Stimulated activated naive CD4-positive, alpha-beta T cell treated with Interleukin-2 at 50 U/mL for 16 hours (primary cell): ENCODE measurements at places on chromosomes 2 and 18.

DNA sequence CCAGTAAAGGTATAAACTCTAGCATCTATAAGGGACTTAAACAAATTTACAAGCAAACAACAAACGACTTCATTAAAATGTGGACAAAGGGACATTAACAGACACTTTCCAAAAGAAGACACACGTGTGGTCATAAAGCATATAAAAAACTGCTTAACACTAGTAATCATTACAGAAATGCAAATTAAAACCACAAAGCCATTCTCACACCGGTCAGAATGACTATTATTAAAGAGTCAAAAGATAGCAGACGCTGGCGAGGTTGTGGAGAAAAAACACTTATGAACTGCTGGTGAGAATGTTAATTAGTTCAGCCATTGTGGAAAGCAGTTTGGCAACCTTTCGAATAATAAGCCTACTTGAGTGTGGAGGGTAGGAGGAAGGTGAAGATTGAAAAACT, 217.1 kb upstream of the DLGAP1 start:
- no peak for DNase-seq

DNA sequence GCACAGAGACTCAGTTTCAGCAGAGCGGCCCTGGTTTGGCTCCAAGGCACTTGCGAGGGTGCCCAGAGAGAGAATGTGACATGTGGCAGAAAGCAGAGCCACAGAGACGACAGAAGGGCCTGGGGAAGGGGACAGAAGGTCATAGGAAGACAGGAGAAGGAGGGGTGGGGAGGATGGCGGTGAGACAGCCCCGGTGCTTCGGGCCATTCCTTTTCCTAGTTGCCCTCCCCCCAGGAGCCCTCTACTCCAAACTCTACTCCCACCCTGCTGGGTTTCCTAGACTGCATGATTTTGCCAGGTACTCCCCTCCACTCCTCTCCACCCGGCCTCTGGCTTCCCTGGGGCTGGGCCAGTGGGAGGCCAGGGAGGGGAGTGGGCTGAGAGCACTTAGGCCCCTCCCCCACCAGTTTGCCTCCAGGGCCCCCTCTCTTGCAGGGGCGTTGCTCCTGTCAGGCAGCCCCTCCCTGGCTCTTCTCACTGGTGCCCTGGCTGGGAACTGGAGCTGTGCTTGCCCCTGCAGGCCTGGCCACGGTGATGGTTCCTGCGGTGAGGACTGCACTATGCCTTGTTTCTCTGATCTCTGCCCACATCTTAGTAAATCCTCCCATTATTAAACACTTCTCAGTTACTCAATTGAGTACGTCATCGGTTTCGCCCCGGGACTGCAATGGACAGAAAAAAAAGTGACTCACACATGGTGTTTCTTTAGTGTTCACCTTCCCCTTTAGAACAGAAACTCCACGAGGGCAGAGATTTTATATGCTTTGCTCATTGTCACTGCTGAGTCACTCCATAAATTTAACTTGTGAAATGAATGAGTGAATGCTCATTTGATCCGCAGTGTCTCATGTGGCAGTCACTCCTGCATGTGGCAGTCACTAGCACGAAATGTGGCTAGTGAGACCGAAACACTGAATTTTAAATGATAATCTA, 58.7 kb upstream of the SP3 start:
- peak; percentile 45 for DNase-seq

DNA sequence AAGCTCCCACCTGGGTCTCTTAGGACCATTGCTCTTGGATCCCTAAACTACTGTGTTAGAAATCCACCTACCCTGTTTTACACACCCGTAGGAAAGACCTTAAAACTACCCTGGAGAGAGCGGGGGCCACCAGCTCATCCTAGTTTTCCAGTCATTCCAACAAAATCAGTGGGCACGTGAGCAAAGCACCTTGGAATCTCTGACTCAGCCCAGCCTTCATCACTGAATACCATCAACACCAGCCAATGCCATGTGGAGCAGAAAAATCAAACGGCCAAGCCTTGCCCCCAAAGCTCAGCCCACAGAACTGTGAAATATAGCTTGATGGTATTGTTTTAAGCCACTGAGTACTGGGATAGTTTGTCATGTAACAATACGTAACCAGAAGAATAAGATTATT, 449.7 kb upstream of the CHAC2 start:
- no peak for DNase-seq

DNA sequence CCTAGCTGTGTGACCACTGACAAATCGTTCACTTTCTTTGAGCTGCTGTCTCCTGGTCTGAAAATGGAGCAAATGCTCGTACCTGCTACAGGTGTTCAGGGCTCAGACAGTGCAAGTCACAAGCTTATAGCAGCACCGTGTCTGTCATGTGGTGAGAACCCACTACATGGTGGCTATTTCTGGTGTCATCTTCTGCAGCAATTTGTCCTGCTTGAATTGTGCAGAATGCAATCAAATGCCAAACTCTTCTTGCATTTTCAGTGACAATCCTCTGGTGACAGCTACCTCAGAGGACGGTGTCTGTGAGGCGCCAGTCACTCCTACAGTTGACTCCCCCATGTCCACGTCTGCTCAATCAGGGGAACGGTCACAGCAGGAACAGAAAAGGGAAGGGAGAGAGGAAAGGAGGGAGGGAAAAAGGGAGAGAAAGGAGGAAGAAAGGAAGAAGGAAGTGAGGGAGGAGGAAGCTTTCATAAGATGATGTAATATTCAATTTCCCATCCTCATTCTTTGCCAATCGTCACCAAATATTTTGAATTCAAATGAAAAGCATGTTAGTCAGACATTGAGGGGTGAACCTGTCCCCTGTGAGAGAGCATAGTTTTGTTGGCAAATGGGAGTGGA, 122.2 kb downstream of the BCL2 start:
- DNase-seq: peak; percentile 8

DNA sequence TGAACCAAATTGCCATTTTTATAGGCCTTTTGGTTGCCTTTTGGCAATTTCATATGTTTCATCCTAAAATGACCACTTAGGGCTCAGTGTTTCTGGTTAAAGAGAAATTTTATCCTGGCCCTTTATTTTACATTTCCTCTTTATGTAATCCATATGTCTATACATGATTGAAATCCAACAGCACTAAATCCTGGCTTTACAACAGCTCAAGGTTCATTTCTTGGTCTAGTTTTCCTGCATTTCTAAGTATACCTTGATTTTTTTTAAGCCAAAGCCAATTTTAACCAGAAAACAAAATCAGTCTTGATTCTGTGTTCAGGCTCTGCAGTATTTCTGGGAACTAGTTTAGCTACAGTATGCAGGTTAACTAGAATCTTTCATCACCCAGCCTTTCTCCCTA, 11.7 kb downstream of the FZD5 start:
- DNase-seq: no peak

- no peak for DNase-seq
These were observed 173.9 kb upstream of the ERBB4 start for GRCh38 chr2:212712466-212712865.

- no peak for DNase-seq
These were observed 19.5 kb upstream of the RPRM start for GRCh38 chr2:153497938-153498629.

DNA sequence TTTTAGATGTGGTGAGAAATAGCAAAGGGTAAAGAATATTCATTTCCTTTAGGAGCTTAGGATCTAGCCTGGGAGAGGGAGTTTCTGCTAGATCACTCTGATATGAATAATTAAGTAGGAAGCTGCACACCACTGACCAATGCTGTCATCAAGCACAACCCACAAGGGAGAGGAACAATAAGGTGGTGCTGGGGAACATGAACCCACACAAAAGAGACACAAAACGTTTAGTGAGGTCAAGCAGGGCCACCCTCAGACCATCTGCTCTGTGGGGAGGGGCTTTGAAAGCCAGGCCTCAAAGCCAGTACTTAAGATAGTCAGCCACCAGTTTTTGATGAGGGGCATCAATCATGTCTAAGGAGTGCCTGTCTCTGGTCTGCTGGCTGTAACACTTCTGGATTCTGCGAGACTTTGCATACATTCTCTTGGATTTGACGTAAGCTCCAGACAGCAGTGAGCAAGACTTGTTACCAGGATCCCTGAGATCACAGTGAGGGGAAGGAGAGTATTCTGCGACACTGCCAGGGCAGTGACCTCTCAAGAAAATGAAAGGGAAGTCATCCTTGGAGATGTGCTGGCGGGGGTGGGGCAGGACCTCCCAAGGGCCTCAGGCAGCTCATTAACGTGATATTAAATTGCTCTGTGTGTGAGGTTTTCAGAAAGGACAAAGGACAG, 127.0 kb downstream of the CCBE1 start:
- no peak for DNase-seq

- no peak for DNase-seq
These were observed 29.3 kb upstream of the ACYP2 start for GRCh38 chr2:54086157-54086556.

DNA sequence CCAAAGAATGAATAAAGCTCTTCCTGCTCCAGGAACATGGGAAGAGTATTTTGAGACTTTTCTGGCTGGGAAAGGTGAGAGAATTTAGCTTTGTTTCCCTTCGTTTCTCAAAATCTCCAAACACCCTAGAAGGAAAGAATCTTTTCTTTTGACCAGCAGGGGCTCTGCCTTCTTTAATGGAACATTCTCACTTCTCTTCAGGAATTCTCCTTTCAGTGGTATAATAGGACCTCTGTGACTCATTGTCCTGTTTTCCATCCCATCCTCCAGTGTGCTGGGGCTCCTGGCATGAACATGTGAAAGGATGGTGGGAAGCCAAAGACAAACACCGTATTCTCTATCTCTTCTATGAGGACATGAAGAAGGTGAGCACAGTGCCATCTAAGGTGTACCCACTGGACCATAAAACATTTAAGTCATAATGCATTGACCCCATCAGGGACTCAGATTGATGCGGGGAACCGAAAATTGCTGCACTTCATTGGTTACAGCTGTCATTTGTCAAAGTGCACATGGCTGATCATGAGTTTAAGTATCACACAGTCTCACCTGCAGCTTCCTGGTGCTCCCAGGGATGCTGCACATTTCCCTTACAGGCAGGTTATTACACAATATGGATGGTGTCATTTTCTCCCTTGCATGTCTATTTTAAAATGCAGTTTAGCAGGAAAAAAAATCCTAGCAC, 5.5 kb downstream of the SULT1C4 start:
- no peak for DNase-seq

DNA sequence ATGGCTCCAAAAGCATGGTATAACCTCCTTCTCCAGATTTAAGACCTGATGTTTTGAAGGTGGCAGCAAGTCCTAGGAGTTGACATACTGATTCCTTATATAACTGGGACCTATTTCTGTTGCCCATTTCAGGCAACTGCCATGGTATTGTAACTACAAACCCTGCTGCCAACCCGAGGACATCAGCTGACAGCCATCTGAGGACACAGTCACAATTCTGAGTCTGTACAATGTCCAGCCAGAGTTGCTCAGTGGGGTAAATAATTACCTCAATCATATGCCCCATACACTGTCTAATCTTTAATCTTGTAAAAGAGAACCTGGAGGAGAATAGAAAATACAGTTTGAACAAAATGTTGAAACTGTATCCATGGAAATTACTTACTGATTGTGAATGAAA, 8.7 kb upstream of the GAREM2 start:
- no peak for DNase-seq

DNA sequence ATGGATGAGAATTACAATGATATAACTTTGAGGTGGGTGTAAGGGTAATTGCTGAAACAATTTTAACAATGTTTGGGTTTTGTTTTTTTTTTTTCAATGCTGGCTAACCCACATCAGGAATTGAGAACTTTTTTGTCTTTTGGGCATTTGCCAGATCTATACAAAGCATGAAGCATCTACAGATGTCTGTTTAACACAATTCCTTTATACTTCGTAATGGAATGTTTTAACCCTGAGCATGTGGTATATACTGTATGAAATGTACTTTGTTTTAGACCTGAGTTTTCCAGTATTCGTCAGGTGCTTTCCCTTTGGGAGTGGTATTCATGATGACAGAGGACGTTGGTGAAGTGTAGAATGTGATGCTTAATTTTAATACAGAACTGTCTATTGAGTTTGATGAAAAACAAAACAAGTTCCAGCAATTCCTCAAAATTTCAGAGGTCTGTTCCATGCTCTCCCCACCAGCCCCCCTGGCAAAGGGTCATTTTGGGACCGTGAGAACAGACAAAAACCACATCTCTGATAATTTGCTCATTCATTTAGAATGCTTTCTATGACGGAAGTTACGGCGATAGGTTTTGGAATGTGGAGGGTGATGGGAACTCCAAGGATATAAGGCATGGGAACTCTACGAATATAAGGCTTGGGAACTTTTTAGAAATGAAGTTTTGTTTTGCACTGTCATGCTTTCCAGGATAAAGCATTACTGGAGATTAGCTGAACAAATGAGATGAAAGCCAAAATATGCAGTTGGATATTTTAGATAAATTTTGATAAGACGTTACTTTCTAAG, 14.1 kb downstream of the LIMS1 start:
- DNase-seq: no peak

DNA sequence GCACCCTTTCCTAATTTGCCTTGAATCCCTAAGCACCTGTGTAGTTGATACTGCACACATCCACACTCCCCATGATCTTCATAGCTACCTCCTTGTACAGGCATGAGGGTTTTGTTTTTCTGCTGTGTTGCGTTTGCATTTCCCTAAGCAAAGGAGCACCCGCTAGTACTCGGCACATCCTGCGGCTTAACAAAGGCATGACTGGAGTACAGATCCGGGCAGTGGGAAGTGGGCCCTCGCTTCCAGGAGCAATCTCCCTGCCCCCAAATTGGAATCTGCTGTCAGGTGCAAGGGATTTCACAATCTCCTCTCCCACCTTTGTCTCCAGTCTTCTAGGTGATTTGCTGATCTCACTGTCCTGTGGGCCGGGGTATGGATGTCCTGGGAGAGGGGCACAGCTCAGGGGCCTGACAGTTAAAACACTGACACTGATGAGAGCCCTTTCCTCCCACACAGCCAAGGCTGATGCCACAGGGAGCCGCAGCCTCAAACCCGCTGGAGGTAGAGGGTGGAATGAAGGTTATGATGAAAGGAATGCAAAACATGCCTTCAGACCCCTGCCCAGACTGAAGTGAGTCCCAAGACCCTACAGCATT, 98.7 kb upstream of the THOC1 start:
- DNase-seq: no peak

DNA sequence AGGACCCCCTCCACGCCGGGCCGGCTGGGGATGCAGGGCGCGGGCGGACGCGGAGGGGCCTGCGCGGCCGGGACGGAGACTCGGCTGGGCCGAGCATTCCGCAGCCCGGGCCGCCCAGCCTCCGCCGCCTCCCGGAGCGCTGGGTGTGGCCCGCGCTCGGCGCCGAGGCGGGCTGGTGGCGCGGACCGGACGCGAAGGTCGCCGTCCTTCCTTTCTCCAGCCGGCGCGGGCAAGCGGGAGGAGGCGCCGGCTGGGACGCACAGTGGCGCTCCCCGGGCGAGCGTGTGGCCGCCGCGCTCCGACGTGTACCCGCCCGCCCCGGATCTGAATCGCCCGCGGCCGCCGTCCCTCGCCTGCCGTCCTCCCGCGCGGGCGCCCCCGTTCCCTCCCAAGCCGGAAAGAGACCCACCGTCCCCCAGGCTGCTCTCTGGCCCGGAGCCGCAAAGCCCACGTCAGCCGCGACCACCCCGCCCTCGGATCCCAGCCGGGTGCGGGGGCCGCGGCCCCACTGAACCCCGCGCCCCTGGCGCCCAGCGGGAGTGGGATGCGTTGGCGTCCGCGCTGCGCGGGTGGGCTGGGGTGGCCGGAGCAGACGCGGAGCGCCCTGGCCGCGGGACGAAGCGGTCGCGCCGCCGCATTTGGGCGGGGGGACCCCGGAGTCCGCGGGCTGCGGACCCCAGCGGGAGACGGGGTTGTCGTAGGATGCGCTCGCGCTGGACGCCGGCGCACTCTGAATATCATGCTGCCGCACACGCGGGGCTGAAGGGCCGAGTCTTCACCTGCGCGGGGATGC, 634 bp downstream of the SPATS2L start:
- no peak for DNase-seq

GRCh38 chr18:59690996-59691395, 6.2 kb downstream of the CCBE1 start:
- DNase-seq: no peak

GRCh38 chr2:207266648-207267047, 100.9 kb upstream of the KLF7 start:
- no peak for DNase-seq
